ENCODE measurements at places on chromosomes 7 and 10.

DNA sequence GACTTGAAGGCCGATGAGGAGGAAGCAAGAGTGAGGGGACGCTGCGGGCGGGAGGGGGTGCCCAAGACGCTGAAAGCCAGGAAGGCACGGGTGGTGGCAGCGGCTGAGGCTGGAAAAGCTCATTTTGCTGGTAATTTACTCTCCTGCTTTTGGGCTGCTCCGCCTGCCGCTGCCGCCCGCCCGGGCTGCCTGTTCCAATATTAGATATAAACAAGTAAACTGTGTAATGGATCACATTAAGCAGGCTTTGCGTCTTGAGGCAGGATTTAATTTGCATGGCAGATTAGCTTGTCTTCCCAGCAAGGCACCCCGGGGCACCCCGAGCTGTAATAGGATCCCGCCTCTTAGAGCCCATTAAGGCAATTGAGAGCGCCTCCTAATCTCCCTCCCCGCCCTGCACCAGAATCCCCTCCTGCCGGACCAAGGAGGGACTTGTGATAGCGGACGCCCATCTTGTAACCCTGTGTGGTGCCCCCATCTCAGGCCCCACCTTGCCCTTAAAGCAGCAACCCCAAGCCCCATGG is 46.1 kb upstream of the SLF2 start:
- DNase-seq: no peak

GRCh38 chr10:74047304-74047703 is 49.4 kb downstream of the VCL start:
- no peak for DNase-seq

DNA sequence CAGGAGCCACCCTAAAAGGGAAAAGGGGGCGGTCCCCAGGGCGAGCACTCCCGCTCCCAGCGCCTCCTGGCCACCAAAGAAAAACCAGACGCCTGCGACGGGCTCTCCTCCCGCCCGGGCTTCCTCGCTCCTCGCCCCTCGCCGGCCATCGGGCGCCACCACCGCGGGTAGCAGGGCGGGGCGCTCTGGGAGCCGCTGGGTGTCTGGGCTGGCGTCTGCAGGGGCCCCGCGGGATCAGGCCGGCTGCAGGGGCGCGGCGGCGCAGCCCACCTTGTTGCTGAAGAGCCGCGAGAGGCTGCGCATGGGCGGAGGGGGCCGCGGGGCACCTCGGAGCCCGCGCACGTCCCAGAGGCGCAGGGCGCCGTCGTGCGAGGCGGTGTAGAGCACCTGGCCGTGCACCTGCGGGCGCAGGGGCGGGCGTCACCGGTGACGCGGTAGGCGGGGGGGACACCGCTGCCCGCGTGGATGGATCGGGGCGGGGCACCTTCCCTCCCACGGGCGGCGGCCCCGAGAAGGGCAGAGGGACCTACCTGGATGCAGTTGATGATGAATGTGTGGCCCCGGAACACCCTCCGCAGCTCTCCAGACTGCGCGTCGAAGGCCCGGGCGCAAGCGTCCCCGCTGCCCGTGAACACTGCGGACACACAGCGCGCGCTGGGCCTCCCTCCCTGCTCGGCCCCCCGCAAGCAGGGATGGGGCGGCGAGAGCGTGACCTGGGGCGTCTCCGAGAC is 28.3 kb downstream of the WDR86 start:
- DNase-seq: no peak

DNA sequence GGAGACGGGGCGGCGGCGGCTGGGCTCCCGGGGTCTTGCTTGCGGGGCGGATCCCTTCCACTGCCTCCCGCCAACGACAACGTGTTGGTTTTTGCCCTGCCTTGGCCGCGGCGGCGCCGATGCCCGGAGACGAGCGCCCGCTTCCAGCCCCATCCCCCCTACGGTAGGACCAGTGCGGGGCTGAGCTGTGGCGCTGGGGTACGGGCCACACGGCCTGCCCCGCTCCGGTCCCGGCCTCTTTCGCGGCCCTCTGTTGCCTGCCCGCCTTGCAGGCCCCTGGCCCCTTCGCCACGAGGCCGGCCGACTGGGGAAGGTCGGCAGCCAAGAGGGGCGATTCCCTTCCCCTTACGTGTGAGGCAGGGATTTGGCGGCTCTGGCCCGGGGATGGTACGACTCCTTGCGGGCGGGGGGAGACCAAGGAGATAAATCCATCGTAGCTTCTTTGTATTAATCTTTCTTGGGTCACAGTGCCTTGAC is 488 bp downstream of the EIF4H start:
- peak; percentile 37 for DNase-seq

DNA sequence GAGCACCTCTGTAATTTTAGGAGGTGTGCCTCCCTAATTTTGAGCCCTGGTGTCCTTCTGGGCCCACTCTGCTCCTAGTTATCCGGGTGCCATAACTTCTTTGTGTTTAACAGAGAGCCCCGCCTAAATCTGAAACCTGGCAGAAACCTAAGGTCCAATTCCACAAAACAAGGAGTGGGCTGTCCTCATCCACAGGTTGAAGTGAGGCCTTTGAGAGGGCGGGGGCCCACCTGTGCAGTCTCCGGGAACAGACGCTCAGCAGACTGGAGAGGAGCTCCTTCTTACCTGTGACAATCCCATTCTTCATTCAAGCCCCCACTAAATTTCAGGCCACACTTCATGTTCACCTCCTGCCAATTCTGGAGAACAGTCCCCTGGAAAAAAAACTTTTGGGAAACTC is 10.9 kb downstream of the TMEM72 start:
- no peak for DNase-seq

GRCh38 chr10:127017541-127018297 is 112.5 kb downstream of the DOCK1 start:
- DNase-seq: no peak

DNA sequence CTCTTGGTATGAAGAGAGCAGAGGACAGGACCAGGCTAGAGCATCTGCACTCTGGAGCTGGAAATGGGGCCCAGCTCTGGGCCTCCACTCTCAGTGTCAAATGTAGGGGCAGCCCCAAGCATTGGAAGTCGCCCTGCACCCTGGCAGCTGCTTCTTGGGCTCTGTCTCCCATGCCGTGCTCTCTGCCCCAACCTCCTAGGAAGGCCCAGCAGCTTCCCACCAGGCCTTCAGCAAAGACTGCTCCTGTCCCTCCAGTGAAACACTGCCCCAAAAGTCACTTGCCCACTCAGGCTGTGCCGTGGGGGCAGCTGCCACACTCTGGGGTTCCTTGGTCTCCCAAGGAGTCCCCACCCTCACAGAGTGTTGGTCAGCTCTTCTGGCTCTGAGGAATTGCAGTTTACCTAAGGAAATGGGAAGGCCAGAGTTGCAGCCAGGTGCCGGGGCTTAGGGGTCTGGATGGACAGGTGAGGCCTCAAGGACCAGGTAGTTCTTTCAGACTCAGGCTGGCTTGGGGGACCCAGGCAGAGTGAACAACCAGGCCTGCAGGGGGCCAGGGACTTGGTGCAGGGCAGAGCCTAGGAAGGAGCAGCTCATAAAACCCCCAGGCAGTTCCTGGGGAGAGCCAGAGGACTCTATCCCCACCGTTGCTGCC is 9.4 kb upstream of the OPN4 start:
- no peak for DNase-seq

GRCh38 chr7:945556-946255 is 8.8 kb downstream of the ADAP1 start:
- peak; percentile 64 for DNase-seq

GRCh38 chr7:131900785-131901287 is 344.4 kb upstream of the PODXL start:
- DNase-seq: no peak

GRCh38 chr7:613442-614140 is 93.9 kb upstream of the PDGFA start:
- DNase-seq: no peak

- DNase-seq: peak; percentile 81
These were observed 16.1 kb upstream of the PALD1 start for GRCh38 chr10:70462349-70462984.
